MG63 (cell line): ENCODE measurements at places on chromosomes 7 and 10. TPM values are rescaled to one million over a fixed set of nuclear protein-coding genes. Genes with fewer than 3 reads are reported as not detected.

TRPV5 gene
- not detected in 2 replicates for total RNA-seq

MGMT gene
- total RNA-seq, result 8.0 and 21.1 TPM in 2 replicates

PTPN20 gene
- not detected in 2 replicates for total RNA-seq

C10orf67 gene
- total RNA-seq, result not detected in 2 replicates

GATA3 gene
- total RNA-seq, result not detected in 2 replicates

HOXA7 gene
- total RNA-seq, result 0.95 and 1.7 TPM in 2 replicates

RNF133 gene
- not detected in 2 replicates for total RNA-seq

MRLN gene
- not detected in 2 replicates for total RNA-seq

HGF gene
- total RNA-seq, result 41.0 and 50.8 TPM in 2 replicates

SLC13A1 gene
- not detected in 2 replicates for total RNA-seq

SLC26A3 gene
- total RNA-seq, result not detected in 2 replicates

NUTM2E gene
- total RNA-seq, result not detected in 2 replicates

ACTR1A gene
- 77.7 and 178 TPM in 2 replicates for total RNA-seq

CAMK1D gene
- 6.8 and 13.2 TPM in 2 replicates for total RNA-seq

GPR15LG gene
- total RNA-seq, result not detected in 2 replicates

BAMBI gene
- 38.3 and 60.4 TPM in 2 replicates for total RNA-seq

PRLHR gene
- total RNA-seq, result not detected in 2 replicates

RAB19 gene
- total RNA-seq, result not detected in 2 replicates

CNPY1 gene
- total RNA-seq, result not detected in 2 replicates

DRGX gene
- total RNA-seq, result 0.07 and 0.10 TPM in 2 replicates

FAM25C gene
- 4.6 TPM in 1 of 2 replicates, not detected in the other for total RNA-seq

HMX3 gene
- 5.0 and 8.6 TPM in 2 replicates for total RNA-seq

DNAH11 gene
- not detected in 2 replicates for total RNA-seq

CALN1 gene
- not detected in 2 replicates for total RNA-seq

RGR gene
- total RNA-seq, result not detected in 2 replicates

TRIM8 gene
- total RNA-seq, result 27.8 and 40.9 TPM in 2 replicates

FAM25A gene
- 12.0 TPM in 1 of 2 replicates, not detected in the other for total RNA-seq

SAMD9 gene
- 3.8 and 14.6 TPM in 2 replicates for total RNA-seq

GPR141 gene
- total RNA-seq, result not detected in 2 replicates

UTF1 gene
- not detected in 2 replicates for total RNA-seq

SSC4D gene
- not detected in 2 replicates for total RNA-seq

TAS2R4 gene
- total RNA-seq, result not detected in 2 replicates
